GDM1 (cell line): ENCODE measurements at places on chromosomes 7 and 10.

- DNase-seq: peak; percentile 76
Observed at GRCh38 chr10:22666287-22667092, 47.9 kb downstream of the PIP4K2A start.

- no peak for DNase-seq
Observed at GRCh38 chr10:71202314-71202713, 10.1 kb upstream of the UNC5B start.

- no peak for DNase-seq
Observed at GRCh38 chr7:82166260-82167015, 277.1 kb downstream of the CACNA2D1 start.

- no peak for DNase-seq
Observed at GRCh38 chr7:84237533-84238173, 43.1 kb upstream of the SEMA3A start.

DNA sequence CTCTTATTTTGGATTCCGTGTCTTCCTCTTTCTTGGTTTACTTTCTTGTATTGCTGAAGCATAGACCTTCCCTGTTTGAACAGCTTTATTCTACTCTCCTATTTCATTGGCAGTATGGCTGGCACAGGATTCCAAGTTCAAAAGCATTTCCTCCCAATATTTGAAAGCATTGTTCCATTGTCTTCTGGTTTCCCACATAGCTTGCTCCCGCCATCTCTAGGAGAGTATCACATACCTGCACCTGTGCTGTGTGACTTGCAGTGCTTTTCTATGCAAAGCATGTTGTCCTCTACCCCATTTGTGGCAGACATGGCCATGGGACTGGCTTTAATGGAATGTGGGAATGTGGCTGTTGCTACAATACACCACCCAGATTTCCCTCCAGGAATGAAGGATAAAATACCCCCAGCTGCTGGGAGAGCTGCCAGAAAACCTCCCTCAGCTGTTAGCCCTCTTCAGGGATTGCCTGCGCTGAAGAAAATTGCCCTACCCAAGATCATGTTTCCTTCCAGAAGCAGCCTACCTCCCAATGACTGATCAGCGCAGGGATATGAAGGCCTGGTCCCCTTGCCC lies 6.9 kb upstream of the MYOF start:
- DNase-seq: no peak

- DNase-seq: no peak
Observed at GRCh38 chr7:102891693-102892261, 21.0 kb upstream of the LRRC17 start.

- DNase-seq: no peak
Observed at GRCh38 chr10:91602868-91603568, 29.9 kb downstream of the PPP1R3C start.

- DNase-seq: no peak
Observed at GRCh38 chr7:46315891-46316290, 394.8 kb upstream of the IGFBP3 start.

DNA sequence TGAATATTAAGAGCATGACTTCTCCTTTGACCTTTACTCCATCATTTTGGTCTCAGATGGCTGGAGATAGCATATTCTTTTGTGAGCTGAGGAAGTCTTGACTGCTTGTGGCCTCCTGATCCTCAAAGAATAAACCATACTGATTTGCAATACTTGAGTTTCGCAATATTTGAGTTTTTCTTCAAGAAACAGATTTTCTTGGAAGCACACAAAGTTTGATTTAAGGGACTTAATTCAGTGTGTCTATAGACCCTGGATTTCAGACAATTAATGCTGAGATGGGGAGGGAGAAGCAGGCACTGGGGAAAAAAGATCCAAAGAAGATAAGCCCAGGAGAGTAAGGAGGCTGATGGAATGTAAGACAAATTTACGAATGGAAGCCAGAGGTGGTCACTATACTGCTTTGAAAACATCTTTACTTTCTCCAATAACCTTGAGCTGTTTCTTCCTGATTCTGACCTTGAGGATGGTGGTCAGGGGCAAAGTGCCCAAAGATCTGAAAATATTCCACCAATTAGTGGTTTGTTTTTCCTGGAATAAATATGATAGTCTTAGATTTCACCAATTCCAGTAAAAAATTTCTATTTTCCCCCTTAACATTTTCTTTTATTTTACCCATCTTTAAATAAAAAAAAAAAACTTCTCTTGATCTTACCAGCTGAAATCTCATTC lies 7.5 kb downstream of the EPDR1 start:
- DNase-seq: no peak

DNA sequence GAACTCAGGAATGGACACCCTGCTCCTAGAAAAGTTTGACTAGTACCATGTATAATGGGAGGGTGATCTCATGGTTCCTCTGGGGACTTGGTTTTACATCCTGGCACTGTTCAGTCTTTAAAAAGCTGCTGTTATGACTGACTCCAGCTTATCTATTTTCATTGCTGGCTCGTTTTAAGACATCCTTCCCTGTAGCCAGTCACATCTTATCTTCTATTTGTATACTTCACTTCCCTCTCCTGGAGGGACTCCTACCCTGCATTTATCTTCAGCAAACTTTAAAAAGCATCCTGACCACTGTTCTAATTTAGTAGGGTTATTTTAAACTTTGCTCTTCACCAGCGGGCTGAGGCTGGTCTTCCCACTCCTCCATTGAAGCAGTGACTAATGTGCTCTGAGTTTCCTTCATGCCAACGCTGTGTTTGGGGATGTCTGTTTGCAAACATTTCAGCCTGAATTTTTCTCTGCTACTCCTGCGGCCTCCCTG lies 72.9 kb upstream of the ARMC3 start:
- peak; percentile 67 for DNase-seq

- peak; percentile 17 for DNase-seq
Observed at GRCh38 chr7:129615018-129615417, 3.5 kb downstream of the NRF1 start.

- DNase-seq: no peak
Observed at GRCh38 chr10:124292911-124293615, 125.7 kb downstream of the OAT start.

DNA sequence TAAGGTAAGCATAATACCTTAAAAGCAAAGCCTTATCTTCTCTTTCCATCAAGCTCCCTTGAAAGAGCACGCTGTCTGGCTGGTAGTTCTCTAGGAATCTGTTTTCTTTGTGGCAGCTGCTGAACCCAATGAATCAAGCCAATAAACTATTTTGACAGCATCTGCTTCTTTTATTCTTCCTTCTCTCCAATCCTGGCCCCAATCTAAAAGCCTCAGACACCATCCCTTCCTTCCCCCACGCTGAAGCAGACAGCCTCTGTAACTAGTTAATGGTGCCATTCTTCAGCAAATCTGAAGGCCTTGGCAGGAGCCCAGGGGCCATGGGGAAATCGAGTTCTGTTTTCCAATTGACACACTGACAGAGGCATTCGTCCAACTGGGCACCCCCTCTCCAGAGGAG lies 186.6 kb upstream of the LYZL1 start:
- no peak for DNase-seq

DNA sequence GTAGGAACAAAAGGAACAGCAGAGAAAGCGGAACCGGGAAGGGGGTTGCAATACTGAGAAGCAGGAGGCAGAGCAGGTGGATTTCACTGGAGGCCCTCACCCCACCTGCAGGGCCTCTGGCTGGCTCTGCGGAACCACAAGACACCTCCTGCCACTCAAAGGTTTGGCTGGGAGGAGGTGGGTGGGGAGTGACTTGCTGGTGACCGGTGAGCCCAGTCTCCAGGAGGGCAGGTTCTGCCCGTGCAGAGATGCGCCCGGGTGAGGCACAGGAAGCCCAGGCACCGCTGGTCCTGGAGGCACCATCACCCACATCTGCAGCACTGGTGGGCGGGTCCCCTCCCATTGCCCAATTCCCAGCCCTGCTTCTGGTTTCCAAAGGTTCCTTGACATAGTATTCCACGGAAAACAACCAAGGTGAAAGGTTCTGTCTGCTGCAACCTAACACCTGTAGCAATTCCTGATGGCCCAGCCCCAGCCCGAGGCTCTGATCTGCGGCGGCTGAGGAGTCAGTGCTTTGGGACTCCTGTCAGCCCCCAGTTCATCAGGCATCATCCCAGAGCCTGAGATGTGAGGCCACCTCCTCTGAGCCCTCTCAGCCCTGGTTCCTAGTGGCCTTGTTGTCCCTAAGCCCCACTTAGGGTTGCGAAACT lies 64.4 kb downstream of the CALML3 start:
- DNase-seq: no peak

DNA sequence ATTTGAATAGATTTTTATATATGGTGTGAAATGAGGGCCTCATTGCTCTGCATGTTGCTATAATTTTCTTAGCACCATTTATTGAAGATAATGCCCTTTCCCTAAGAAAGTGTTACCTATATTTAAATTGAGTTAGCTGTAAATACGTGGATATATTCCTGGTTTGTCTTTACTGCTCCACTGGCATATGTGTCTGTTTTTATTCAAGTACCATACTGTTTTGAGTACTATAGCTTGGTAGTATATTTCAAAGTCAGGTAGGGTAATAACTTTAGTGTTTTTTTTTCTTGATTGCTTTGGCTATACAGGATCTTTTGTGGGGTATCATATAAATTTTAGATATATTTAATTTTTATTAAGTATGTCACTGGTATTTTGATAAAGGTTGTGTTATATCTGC lies 31.4 kb downstream of the ZNF273 start:
- DNase-seq: no peak

DNA sequence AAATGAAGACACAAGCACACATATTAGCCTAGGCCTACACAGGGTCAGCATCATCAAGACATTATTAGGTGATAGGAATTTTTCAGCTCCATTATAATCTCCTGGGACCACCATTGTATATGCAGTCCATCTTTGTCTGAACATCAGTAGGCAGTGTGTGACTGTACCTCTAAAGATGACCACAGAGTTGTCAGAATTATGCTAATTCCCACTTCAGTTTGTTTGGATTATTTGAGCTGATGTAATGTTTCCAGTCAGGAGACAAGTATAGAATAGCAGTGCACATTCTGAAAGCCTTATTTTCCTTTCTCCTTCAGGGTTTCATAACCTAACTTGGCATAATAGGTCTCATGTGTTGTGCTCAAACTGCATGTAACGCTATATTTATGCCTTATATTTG lies 306.4 kb downstream of the NXPH1 start:
- no peak for DNase-seq

DNA sequence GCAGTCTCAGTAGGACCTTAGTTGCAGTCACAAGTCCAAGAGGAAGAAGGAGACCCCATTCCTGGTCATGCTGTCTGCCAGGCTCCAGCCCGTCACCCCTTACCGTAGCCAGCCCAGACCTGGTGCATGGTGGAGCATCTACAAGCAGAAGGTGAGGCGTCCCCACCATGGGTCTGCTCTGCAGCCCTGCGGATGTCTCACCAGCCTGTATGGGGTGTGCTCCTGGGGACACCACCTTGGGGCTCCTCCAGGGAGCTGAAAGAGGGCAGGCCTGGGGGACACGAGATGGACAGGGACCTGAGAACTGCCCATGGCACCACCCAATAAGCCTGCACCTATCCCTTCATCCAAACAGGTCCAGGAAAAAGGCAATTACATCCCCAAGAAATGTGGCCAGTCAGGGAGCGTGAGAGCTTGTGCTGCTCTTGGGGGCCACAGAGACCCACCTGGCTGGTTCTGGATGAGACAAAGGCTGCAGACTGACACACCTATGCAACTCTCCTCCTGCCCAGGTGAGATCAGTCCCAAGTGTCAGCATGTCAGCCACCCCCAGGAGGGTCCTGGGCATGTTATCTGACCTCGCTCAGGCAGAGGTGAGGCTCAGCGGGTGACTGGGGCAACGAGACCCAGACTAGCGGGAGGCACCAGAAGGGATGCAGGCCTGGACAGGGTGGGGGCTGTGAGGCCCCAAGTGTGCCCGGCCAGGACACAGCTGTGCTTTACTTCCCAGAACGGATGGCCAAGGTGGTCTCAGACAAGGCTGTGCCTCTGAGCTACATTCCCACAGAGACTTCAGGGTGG lies 84.5 kb upstream of the RET start:
- no peak for DNase-seq

GRCh38 chr7:142827951-142828500 lies 26.9 kb upstream of the EPHB6 start:
- DNase-seq: no peak

- no peak for DNase-seq
Observed at GRCh38 chr10:10813656-10814055, 204.0 kb upstream of the CELF2 start.

- DNase-seq: no peak
Observed at GRCh38 chr7:17493446-17493845, 195.0 kb downstream of the AHR start.

DNA sequence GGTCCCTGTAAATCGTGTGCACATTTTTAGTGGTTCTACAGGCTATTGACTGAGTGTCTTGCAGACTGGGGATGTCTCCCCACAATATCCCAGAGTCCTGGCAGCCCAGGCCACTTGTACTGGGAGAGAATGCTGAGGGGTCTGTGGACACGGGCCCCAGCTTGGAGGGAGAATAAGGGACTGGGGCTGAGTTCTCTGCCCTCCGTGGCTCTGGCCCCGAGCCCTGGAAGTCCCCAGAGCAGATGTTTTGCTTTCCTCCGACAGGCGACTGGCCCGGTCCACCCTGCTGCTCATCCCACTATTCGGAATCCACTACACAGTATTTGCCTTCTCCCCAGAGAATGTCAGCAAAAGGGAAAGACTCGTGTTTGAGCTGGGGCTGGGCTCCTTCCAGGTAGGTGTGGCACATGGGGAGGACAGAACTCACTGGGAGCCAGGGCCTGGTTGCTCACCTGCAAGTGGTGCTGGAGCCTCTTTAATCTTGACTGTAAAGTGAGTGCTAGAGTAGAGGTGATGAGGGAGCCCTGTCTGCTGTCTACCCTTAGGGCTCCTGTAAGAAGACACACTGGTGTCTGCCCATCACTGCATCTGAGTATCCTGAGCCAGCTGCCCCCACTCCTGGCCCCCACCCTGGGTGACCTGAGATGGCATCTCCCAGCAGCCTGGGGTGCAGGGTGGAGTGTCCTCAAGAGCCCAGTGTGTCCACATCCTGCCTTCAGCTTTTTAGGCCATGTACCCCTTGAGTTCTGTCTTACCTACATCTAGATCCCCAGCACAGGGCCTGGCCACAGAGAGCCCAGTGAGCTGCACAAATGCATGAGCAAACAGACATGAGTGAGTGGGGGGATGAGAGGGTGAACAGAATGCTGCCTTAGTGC lies 51.1 kb downstream of the ADCYAP1R1 start:
- no peak for DNase-seq

DNA sequence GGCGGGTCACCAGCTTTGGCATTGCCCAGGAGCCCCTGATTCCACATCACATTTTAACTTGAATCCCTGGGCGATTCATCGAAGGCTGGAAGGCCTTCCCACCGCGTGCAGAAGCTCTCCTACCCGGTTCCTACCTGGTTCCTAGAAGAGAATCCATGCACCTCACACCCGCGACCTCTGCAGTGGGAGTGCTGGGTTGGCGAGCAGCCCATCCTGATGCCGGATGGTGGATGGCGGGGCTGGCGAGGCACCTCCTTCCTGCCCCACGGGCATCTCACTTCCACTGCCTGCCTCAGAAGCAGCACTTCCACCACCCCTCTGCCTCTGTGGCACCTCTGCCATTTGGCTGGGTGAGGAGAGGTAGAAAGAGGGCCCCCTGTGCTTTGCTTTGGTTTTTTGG lies 32.0 kb downstream of the NUB1 start:
- no peak for DNase-seq

DNA sequence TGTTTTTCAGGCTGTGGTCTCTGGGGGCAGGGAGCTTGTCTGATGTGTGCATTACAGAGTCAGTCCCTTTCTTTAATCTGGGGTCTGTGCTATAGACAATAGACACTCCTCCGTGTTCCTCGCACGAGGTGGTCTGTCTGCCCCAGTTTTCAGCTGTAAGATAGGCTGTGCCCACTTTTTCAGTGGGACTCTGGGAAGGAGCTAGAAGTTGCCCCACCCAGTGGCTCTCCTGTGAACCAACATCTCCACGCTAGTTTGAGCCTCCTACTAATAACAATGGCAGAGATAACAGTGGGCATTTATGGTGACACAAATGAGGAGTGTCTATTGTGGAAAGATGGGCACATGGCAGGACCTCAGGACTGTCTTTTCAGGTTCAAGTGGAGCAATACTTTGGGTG lies 44.0 kb downstream of the ADRB1 start:
- no peak for DNase-seq
